NCI-H1105 (cell line): ENCODE measurements at places on chromosomes 11 and 22.

GRCh38 chr11:125483592-125483991, 12.5 kb downstream of the FEZ1 start:
- DNase-seq, result no peak

DNA sequence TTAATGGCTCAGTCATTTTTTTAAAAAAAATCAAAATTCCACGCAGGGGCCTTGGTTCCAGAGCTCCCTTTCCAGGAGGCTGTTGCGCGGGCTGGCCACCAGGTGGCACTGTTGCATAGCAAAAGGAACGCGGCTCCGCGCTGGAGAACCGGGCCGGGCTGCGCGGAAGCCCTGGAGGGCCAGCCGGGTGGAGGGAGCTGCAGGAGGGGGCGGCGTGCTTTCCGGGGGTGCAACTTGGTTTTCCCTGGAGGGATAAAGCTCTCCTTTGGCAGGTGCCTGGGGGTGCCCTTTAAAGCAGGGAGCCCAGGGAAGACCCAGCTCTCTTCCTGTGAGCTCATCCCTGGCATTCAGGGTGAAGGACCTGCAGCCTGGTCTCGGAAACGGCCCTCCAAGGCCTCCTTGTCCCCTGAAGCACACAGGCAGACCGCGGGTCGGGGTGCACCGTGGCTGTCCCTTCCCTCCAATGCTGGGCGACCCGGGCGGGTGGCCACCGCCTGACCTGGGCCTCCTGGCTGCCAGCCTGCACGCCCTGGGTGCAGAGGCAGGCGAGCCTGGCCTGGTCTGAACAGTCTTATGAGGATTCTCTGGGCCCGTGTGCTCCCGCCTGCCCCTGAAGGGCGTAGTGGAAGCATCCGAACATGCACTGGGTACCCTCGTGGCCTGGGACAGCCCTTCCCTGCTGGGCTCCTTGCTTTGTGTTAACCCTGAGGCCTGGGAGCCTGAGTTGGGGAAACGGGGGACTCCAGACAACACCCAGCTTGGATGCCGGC, 23.4 kb downstream of the KRTAP5-5 start:
- peak; percentile 67 for DNase-seq

GRCh38 chr11:70845591-70846041, 406.8 kb downstream of the SHANK2 start:
- DNase-seq, result no peak

GRCh38 chr11:128482512-128483191, 104.7 kb downstream of the ETS1 start:
- DNase-seq, result no peak

- DNase-seq, result no peak
Measured at GRCh38 chr11:82494988-82495432, 238.7 kb downstream of the FAM181B start.

DNA sequence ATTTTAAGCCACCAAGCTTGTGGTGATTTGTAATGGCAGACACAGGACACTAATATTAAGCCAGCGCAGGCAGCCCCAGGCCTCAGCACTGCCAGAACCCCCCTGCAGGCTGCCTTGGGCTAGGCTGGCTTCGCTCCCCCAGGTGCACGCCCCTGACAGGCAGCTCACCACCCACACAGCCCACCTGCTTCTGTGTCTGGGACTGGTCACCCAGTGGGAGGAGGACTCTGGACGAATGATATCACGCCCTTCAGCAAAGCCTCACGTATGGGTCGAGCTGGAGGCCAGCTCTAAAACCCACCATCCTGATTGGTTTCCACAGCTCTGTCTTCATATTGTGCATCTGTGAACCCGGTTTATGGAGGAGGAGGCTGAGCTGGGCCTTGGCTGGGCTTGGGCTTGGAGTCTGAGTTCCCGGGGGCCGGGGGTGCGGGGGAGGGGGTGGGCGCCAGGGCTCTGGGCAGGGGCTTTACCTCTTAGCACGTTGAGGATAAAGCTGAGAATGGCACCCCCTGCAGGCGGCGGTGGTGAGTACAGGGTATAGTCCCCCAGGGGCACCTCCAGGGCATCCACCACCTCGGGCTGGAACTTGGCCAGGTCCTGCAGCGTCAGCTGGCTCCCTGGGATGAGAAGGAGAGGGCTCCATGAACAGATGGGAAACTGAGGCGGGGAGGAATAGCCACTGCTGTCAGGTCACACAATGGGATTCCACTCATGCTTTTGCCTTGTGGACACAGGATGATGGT, 13.8 kb downstream of the GGT5 start:
- no peak for DNase-seq

GRCh38 chr22:48258811-48259210, 1496.4 kb downstream of the TBC1D22A start:
- no peak for DNase-seq

DNA sequence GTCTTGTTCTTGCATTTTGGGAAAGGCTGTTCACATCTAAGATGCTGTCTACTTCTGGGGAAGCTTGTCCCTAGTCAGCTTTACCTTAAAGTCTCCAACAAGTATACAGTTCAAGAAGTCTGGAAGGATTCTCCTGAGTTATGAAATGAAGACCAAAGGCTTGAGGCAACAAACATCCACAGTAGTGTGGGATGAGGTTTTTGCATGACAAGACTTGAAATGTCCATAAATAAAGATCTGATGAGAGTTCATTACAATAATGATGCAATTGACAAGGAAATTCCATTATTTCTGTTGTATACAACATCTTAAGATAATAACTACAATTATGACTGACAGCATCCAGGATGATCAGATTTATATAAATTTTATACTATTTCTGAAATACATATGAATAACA, 21.3 kb upstream of the KDM4E start:
- no peak for DNase-seq

DNA sequence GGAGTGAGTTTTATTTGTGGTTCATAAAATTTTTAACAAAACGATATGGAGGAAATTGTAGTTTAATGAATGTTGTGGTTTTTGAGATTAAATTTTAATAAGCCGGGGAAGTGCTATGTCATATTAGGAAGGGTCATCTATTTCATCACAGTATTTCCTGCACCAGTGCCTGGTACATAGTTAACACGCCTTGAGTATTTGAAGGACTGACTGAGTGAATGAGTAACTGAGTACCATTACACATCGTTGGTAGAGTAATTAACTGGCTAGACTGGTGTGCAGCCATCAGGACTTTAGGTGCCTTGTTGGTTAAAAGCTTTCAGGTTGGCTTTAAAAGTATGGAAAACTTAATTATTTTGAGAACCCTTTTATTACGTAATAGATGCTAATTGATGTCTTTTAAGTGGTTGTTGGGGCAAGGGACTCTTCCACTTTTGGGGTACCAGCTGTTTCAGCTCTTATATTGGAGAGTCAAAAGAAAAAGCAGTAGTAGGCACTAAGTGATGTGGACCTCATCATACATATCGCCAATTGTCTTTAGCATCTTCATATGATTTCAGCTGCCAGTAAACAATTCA, 101.8 kb downstream of the DDX10 start:
- no peak for DNase-seq

GRCh38 chr11:63444160-63444559, 46.8 kb downstream of the PLAAT5 start:
- DNase-seq, result no peak

DNA sequence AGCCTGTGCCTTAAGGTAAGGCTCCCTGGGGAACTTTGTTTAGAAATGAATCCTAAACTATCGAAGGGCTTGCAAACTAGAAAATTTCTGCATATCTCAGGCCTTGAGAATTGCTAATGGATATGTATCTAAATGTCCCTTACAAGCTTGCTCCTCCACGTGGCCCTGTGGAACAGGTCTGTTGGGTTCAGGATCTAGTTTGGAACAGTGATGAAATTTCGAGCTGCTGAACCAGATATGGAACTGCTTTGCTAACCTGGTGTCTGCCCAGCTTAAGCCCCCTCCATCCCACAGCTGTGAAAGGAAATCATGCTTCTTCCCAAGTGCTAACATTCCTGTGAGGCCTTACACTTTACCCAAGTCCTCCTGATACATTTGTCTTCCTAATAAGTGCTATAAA, 11.6 kb downstream of the SREBF2 start:
- DNase-seq, result no peak

DNA sequence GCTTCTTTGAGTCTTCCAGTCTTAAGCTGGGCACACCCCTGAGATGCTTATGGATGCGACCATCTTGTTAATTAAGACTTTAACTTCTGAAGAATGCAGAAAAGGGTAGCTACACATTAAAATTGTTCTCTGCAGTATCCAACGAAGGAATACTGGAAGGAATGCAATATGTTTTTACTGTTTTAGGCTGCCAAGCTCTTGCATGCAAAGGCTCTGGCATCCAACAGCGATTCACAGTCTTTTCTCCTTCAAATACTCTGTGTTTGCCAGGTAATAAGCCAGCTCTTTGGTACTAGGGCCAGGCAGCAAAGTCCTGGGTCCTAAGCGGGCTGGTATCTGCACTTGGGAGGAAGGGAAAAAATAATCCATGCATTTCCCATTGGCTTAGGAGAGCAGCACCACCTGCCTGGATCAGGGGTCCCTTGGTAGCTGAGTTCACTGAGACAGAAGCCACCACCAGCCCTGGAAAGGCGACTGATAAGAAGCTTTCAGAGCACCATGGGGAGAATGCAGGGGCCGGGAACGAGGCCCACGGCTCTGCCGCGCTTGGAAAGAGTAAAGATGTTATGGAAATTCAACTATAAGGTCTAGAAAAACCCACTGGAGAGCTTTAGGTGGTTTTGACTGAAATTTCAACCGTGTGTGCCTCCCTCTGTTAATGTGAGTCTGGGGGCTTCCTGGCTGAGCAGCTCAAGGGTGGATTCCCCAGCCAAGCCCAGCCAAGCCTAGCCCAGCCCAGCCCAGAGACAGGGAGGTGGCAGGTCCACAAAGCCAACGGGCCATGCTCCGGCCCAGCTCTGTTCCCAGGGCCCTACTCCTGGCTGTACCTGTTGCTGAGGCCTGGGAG, 67.0 kb upstream of the CCND1 start:
- no peak for DNase-seq

- DNase-seq, result no peak
Measured at GRCh38 chr22:28869736-28870135, 13.6 kb upstream of the ZNRF3 start.

- DNase-seq, result no peak
Measured at GRCh38 chr11:79973721-79974617, 533.1 kb upstream of the TENM4 start.

GRCh38 chr11:30346068-30346688, 23.3 kb downstream of the ARL14EP start:
- DNase-seq, result peak; percentile 56

DNA sequence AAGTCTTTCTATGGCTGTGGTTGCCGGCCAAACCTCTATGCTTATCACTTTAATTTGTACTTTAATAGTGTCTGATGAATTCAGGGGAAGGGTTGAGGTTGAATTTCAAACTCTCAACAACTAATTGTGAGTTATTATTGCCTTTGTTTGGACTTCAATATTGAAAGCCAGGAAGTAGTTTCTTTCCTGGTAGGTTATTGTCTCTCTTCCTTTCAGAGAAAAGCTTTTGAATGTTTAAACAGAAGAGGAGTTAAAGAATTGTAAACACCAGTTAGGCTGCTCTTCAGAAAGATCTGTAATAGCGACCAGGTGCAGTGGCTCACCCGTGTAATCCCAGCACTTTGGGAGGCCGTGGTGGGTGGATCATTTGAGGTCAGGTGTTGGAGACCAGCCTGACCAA, 22.2 kb downstream of the NNMT start:
- peak; percentile 59 for DNase-seq

DNA sequence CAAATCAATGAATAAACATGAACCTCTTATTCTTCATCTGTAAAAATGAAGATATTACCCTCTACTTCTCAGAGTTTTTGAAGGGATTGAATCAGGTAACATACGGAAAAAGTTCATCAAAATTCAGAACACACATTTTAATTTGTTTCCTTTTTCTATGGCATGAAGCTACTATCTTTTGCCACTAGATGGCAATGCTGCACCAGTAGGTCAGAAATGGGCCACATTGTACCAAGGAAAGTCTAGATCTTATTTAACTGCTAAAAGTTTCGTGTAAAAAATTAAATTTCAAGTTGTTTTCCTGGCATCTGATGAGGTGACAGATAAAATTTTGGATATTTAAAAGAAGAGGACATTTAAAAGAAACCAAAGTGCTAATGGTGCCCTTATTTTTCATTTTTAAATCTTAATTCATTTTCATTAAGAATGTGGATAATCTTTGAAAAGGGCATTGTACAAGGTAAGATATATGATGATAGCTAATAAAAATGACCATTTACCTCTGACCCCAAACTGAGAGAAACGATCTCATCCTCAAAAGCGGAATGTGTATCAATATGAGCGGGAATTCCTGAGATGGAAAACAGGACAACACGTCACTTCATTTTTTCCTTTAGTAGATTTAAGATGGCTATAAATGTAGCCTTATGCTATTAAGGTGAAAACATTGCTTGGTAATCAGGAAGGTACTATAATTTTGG, 16.1 kb downstream of the ALKBH8 start:
- peak; percentile 2 for DNase-seq

DNA sequence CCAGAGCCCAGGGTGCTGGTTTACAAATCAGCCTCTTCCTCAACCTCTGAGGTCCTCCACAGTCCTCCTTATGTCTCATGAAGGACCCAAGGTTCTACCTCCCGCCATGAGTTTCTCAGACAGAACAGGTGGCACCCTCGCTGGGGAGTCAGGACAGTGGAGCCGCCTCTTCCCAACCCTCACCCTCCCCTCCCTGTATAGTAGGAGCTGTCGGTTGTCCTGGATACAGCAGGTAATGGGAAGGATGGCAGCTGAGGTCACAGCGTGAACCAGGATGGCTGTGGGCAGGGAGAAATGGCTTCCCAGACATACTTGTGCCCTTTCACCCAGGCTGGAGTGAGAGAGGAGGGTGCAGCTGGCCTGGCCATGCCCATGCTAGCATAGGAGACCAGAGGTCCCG, 134.6 kb downstream of the CHST1 start:
- DNase-seq, result no peak

GRCh38 chr22:47189056-47189916, 426.8 kb downstream of the TBC1D22A start:
- DNase-seq, result no peak

- DNase-seq, result no peak
Measured at GRCh38 chr11:20064961-20065405, 95.3 kb downstream of the DBX1 start.

GRCh38 chr11:19433791-19434190, 193.0 kb upstream of the E2F8 start:
- DNase-seq, result no peak

GRCh38 chr22:17982572-17983141, 41.7 kb downstream of the MICAL3 start:
- DNase-seq, result no peak

- no peak for DNase-seq
Measured at GRCh38 chr22:26443901-26444690, 15.0 kb downstream of the ASPHD2 start.
